ENCODE measurements at places on chromosomes 11 and 22.

DNA sequence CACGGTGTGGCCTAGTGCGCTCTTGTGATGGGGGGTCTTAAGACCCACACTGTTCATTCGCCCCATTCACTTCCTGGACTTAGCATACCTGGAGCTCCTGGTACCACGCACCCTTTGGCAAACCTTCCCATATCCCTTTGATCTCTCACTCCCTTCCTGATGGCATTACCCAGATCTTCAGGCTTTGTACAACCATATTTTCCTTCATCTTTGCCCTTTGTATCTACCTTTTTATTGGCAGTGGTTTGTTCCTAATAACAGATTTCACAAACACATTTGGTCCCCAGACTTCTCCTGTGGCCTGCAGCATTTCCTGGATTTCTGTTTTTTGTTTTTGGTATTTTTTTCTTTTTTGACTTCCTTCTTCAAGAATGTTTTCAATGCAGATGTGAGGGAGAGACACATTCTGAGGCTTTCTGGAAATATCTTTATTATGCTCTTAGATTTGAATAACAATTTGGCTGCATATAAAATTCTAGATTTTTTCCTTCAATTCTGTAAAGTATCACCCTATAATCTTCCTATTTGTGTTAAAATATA lies 16.1 kb upstream of the IFITM3 start:
- DNase-seq: no peak

DNA sequence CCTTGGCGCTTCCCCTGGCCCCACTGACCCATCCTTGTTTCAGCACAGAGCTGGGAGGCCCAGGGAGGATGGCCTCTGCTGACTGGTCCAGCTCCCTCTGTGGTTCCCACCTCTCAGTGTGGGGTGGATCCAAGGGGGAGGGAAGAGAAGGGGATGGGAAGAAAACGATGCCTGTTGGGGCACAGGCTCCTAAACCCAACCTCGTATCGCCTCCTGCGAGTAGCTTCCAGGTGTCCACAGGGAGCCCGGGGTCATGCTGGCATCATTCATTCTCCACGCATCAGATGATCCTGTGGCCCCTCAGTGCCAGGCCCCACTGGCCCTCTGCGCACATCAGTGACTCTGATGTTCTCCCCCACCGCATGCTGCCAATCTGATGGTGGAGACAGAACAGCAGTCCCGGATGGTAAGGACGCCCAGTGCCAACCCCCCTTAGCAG lies 5.1 kb downstream of the MYEOV start:
- DNase-seq: no peak

DNA sequence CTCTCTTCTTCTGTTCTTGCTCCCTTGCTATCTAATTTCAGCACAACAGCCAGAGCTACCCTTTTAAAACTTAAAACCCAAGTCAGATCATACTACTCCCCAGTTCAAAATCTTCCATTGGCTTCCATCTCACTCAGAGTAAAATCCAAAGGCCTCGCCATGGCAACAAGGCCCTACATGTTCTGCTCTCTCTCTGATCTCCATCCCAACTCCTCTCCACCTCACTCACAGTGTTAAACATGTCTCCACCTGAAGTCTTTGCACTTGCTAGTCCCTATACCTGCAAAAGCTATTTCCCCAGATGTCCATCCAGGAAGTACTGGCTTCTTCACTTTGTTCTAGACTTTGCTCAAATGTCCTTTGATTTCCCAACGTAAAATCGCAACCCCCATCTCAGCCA lies 3.0 kb upstream of the GRAP2 start:
- DNase-seq: no peak

- no peak for DNase-seq
These were observed 125.2 kb downstream of the TEAD1 start for GRCh38 chr11:12799334-12799835.

GRCh38 chr11:1070594-1071462 lies 3.8 kb upstream of the MUC2 start:
- no peak for DNase-seq

DNA sequence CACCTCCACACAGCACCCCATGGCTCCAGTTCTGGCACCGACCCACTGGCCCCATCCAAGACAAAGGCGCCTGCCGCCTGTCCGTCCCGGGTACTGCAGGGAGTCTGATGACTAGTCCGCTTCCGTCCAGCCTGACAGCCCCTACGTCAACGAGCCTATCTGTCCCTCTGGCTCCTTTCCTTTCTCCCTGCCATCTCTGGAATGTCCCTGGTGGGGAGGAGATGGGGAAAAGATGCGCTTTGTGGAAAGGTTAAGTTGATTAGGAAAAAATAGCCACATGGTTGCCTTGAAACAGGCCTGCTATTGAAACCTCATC lies 10.4 kb downstream of the PDGFB start:
- DNase-seq: no peak

DNA sequence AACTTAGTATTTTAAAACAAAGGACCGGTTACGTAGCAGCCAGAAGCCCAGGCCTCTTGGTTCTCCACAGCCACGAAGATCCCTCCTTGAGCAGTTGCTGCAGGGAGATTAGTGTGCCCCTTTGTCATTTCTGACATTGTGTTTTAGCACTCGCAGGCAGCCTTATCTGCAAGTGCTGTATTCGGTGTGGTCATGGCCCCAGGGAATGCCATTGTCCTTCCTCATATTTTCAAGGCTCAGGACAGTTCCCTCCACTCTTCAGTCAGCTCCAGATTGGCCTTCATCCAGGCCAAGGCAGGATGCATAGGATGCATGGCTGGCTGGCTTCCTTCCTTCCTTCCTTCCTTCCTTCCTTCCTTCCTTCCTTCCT lies 88.5 kb downstream of the ZBTB16 start:
- DNase-seq: no peak

DNA sequence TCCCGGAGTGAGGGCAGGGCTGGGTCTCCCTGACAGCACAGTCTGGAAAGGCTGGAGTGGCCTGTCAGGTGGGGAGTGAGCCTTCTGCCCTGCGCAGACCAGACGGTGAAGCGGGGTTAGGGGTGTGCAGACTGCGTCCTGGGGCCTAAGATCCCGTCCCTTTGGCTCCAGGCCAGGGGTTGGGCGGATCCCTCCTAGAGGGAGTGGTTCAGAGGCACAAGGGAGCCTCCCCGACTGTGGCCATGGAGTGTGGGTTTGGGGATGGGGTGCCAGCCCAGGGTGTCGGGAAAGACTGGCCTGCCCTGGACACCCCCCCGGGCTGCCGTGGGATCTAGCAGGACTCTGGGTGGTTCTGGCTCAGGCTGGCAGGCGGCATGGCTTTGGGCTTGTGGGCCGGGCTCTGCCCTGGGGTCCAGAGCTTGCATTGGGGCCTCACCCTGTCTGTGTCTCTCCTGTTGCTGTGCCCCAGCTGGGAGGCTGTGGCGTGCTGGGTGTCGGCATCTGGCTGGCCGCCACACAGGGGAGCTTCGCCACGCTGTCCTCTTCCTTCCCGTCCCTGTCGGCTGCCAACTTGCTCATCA lies 19.5 kb downstream of the TSPAN4 start:
- DNase-seq: no peak

DNA sequence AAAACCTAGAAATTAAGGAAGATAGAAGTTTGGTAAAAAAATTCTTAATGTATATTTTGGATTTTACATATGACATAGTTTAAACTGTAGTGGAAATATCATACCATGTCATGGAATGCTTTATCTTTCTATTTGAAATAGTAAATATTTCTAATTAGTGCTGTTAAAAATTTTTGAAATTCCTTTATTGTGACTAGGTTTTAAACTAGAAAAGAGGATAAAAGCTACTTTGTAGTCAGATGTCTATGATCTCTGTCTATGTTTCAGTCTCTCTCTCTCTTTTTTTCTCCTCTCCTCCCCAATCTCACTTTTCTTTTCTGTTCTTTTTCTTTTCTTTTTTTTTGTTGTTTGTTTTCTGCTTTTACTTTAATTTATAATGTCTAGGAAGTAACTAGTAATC lies 226.2 kb downstream of the TMEM135 start:
- no peak for DNase-seq

Data from esophagus squamous epithelium (tissue), 5 donors.